Stimulated activated CD4-positive, alpha-beta T cell treated with anti-CD3 and anti-CD28 coated beads, Interleukin-15, amount 100 ng/mL, for 24 hours (primary cell): ENCODE measurements at places on chromosomes 1 and 21.

DNA sequence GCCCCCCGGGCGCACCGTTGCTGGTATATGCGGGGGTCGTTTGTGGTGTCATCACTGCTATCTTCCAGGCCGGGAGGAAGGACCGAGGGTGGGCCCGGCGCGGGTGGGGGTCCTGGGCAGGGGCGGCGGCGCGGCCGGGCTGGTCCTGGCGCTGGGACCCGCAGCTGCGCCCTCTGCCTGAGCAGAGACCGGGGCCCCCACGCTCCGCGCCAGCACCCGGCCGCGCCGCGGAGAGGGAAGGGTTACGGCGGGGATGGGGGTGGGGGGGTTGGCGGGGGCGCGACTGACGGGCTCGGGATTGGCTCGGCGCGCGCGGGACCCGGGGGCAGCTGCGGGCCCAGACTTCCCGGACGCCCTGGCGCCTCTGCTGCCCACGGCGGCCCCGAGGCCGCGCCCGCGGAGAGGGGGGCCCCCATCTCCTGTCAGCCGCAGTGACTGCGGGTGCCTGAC, 13.8 kb upstream of the SAMD11 start:
- DNase-seq, result no peak

GRCh38 chr1:30379684-30380624, 343.4 kb downstream of the MATN1 start:
- peak; percentile 53 for DNase-seq

GRCh38 chr21:18000981-18001686, 182.0 kb upstream of the C21orf91 start:
- no peak for DNase-seq

DNA sequence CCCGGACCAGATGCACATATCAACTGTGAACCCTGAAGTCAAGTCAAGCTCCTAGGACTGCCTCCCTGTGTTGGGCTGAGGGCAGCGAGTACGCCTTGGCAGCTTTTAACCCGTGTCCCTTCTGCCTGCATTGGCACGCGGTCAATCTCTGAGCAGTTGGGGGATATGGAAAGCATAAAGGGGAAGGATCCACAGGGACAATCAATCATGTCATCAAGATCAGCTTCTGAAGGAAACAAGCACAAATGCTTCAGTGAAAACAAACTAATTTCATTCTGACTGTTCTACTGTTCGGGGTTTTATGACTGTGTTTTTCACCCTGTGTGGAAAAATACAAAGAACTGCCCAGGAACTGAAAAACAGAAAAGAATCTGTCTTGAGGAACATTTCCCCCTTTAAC, 106.2 kb downstream of the RUNX1 start:
- DNase-seq, result no peak

- DNase-seq, result peak; percentile 43
These were observed 112.5 kb upstream of the NBPF11 start for GRCh38 chr1:148264374-148265276.

DNA sequence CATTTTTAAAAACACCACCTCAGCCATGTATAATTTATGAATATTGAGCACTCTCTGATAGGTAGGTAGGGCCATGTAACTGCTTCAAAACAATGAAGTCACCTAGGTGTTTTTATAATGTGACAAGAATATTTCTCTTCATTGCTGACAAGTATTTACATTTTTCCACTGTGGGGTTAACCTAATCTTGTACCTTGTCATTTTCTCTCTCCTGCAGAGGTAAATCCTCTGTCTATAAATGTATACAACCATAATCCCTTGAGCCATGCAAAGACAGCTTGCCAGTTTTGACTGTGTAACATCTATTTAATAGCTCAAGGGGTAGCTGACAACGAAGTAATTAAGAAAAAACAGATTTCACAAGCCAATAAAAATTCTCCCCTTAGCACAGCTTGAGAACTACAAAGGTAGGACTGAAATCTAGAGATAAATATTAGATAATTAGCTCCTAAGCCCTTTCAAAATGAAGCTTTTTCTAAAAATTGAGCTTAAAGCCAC, 137.6 kb upstream of the POGK start:
- DNase-seq, result no peak
